ENCODE measurements at places on chromosomes 11 and 22.
A peak's percentile ranks its signal among the peaks of the same experiment; 100 is the strongest.

GRCh38 chr22:28346308-28346707 is 333.3 kb downstream of the TTC28 start:
- no peak for DNase-seq

- no peak for DNase-seq
Observed at GRCh38 chr11:76654298-76654851, 16.2 kb downstream of the LRRC32 start.

GRCh38 chr11:70734379-70734778 is 336.1 kb downstream of the CTTN start:
- no peak for DNase-seq

GRCh38 chr11:126189109-126189929 is 22.1 kb downstream of the RPUSD4 start:
- no peak for DNase-seq

DNA sequence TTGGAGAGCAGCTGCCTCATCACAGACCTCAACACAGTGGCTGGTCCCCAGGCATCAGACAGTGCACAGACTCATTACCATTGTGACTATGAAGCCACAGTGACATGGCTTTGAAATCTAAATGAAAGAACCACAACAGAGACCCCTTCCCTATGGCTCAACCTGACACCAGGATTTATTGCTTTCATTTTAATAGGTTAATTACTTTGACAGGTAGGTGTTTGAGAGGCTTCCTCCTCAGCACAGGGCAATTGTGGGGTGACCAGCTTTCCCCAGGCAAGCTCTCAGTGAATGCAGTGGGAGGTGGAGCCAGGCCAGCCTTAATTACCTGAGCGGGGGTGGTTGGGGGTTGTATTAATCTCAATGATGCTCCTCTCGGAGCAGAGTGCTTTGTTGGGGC is 102.3 kb downstream of the CHST1 start:
- no peak for DNase-seq

- DNase-seq = no peak
Observed at GRCh38 chr22:46672731-46673130, 52.5 kb downstream of the GRAMD4 start.

DNA sequence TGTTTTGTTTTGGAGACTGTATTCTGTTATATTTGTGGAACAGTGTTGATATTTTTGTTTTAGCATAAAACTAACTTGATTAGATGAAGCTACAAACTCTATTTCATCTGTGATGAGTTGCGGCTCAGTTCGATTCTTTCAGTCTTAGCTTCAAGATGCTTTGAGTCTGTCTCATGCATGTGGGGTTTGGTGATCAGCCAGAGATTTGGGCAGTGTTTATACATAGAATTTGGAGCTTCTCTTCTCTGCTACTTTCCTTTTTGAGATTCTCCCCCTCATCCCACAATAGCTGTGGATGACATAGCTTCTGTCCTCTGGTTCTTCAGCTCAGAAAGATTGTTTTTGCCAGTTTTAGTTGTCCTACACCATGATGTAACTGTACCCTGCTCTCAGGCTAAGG is 90.4 kb downstream of the ARHGAP20 start:
- DNase-seq = no peak

DNA sequence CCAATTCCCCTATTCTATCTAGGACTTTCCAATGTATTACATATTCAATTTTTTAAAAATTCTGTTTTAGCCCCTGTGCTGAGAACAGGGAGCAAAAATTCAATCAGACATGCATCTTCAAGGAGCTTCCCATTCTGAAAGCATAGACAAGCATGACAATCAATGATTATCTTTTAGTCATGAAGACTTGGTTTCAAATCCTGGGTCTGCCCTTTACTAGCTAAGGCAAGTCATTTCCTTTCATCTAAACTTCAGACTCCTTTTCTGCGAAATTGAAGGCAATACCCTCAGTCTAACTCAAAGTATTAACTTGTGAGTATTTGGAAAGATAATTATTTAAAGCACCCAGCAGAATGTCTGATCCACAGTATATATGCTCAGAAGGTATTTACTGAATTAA is 24.1 kb downstream of the PAK1 start:
- DNase-seq = no peak

GRCh38 chr11:98411777-98412176 is 609.0 kb upstream of the CNTN5 start:
- DNase-seq = no peak

DNA sequence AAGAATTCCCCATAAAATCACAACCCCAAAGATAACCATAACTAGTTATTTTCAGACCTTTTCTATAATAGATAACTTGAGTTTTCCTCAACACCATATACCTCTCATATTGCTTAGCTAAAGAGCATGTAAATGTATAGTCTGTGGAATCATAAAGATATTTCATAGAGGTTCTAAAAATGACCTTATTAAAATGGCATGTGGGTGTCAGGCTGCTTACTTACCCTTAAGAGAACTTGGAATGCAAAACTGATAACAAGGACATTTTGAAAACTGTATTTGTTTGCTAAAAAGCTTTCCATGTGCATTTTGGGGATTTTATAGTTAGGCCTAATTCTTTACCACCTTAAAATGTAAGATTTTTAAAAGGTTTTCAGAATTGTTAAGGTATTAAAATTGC is 4.7 kb downstream of the SIK2 start:
- no peak for DNase-seq

DNA sequence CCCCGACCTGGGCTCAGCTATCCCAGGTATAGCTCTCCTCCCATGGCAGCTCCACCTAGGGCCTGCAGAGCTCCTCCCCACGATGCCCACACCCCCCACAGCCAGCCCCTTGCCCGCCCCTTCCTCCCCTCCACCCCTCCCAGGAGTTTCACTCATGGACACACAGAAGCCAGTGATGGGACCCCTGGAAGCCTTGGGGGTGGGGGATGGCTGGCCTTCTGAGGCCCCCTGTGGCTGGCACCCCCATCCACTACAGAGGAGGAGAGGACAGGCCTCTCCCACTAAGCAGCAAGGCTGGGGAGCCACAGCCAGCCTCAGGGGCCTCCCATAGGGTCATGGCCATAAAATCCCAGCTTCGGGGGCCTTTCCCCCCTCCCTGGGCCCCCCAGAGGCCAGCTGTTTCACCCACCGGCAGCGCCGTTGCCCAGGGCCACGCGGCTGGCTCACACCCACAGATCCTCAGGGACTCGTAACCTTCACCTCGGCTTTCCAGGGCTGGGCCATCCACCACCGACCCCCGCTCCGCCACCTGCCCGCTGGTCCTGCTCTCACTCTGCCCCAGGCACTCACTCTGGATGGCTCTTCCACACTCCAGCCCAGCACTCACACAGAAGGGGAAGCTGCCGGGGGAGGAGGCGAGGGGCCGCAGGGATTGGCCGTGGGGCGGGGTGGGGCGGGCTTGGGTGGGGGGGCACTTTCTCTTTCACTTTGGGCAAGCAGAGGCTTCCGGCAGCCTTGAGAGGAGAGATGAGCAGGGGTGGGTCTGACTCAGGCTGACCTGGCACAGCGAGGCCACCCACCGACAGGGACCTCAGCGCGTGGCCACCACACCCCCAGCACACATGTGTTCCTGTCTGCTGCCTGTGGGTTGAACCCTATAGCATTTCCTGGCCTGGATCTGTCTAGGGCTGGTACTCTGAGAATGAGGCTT is 2.2 kb downstream of the SLC25A22 start:
- peak; percentile 78 for DNase-seq
